Immature natural killer cell (primary cell): ENCODE measurements at places on chromosomes 4 and X. TPM values are rescaled to one million over a fixed set of nuclear protein-coding genes. Genes with fewer than 3 reads are reported as not detected.

DNA sequence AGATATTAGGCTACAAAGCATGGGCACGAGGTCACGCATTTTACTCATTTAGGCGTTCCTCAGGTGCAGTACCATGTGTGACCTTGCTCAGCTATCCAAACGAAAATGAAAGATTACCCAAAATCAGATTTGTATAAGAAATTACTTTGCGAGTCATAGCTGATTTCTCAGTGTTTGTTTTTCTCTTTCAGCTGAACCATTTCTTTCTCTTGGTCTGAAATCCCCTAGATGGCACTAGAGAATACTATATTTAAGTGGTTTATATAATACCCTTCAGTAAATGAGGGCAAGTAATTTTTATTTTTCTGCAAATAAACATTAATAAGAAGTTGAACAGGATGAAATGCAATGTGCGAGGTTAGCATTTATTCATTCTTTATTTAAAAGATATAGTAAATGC is 496.6 kb downstream of the STIM2 start:
- no peak for DNase-seq

DNA sequence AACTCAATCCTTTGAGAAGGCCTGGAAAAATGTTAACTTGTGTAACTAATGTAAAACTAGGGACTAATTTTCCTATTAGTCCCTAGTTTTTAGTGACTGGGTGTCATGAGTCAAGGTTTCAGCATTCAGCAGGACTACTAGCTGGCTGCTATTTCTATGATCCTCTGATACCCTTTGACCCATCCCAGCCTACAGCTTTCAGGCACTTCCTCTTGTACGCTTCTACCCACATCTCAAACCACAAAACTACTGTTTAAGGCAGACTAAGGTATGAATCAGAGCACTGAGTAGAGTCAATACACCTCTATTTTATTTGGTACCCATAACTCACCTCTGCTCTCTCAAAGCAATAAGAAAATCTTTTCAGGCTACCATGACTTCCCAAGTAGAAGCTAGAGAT is 809.6 kb downstream of the PDHA2 start:
- DNase-seq = no peak

GRCh38 chr4:168440442-168441264 is 39.6 kb downstream of the DDX60L start:
- DNase-seq = no peak

- no peak for DNase-seq
Observed at GRCh38 chr4:138095378-138095777, 146.8 kb downstream of the SLC7A11 start.

The CPE gene
- not detected for polyA plus RNA-seq

DNA sequence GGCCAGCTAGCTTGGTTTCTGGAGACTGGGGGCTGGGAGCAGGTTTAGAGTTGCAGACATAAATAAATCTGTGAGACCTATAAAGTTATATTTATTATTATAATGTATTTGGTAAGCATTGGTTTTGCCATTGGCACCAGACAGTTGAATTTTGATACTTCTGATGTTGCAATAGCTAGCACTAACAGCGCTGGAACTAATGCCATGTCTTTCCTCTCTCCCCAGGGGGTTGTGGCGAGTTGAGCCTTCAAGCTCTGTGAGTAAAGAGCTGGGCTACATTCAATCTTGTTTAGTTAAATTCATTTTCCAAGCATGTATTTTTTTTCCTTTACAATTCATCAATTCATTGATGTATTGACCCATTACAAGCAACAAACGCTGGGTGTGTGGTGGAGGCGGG is 358.7 kb upstream of the NR3C2 start:
- DNase-seq = no peak

- DNase-seq = no peak
Observed at GRCh38 chr4:112747036-112747435, 110.1 kb downstream of the LARP7 start.

GRCh38 chr4:151824656-151825055 is 63.8 kb upstream of the GATB start:
- no peak for DNase-seq

The FREM3 gene
- polyA plus RNA-seq = not detected

- DNase-seq = no peak
Observed at GRCh38 chrX:14363728-14364127, 165.6 kb upstream of the GLRA2 start.

The S100P gene
- polyA plus RNA-seq = 1.5 TPM

DNA sequence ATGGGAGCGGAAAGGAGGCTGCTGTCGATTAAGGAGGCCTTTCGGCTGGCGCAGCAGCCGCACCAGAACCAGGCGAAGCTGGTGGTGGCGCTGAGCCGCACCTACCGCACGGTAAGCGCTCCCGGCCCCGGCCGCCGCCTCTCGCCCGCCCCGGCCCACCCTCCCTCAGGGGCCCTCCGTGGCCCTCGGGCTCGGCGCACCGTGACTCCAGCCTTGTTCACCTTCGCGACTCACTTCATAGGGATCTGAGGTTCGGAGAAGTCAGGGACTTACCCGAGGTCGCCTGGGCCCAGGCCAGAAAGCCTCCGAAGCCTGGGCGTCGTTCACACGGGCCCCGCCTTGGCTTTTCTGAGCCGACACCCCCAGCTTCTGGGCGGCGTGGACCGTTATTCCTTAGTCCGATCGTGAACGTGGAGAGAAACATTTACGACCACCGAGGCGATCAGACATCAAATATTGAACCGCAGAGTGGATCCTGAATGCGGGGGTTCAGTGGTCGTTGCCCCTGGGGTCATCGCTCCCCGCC is 362 bp downstream of the NCAPG start:
- no peak for DNase-seq

DNA sequence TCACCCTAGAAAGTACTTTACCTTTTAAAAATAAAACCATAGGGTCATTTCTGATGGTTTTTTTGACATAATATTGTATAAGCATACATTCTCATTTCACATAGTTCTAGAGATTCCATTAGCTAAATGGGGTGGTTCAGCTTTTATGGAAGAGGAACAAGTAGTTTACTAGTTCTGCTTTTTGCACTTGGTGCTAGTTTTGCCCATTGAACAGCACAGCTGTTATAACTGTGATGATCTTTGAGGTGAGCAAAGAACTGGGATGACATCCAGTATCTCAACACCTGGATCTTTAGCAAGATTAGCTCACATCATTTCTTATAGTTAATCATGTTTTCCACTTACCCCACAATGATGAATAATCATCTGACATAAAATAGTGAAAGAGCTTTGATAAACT is 40.9 kb downstream of the MOB1B start:
- no peak for DNase-seq

The PRR32 gene
- polyA plus RNA-seq = not detected

DNA sequence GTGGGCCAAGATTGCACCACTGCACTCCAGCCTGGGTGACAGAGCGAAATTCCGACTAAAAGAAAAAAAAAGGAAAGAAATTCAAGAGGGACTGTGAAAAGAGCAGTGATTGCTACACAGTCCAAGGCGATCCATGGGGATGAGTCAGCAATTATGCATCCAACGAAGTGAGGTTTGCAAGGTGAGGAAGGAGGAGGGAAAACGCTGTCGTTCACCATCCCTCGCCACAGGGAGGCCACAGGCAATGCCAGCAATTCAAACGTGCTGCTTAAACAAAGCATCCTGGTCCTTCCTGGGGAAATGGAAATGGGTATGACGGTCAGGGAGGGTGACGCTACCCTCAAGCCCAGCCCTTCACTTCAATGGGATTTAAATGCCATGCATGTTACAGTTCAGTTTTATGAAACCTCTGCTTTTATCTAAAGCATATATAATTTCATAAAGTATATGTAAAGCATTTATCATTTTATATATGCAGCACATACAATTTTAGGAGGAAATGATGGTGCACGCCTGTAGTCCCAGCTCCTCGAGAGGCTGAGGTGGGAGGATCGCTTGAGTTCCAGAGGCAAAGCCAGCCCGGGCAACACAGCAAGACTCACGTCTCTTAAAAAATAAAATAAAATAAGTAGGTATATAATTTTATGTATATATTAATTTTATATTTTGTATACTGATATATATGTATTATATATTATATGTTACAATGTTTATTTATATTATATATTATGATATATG is 108.7 kb downstream of the DHRSX start:
- DNase-seq = no peak

The MCF2 gene
- not detected for polyA plus RNA-seq

GRCh38 chr4:162229670-162230069 is 65.9 kb upstream of the FSTL5 start:
- DNase-seq = no peak

GRCh38 chr4:4480205-4480604 is 61.6 kb downstream of the STX18 start:
- no peak for DNase-seq

GRCh38 chrX:11760958-11761357 is 2.9 kb downstream of the MSL3 start:
- no peak for DNase-seq

DNA sequence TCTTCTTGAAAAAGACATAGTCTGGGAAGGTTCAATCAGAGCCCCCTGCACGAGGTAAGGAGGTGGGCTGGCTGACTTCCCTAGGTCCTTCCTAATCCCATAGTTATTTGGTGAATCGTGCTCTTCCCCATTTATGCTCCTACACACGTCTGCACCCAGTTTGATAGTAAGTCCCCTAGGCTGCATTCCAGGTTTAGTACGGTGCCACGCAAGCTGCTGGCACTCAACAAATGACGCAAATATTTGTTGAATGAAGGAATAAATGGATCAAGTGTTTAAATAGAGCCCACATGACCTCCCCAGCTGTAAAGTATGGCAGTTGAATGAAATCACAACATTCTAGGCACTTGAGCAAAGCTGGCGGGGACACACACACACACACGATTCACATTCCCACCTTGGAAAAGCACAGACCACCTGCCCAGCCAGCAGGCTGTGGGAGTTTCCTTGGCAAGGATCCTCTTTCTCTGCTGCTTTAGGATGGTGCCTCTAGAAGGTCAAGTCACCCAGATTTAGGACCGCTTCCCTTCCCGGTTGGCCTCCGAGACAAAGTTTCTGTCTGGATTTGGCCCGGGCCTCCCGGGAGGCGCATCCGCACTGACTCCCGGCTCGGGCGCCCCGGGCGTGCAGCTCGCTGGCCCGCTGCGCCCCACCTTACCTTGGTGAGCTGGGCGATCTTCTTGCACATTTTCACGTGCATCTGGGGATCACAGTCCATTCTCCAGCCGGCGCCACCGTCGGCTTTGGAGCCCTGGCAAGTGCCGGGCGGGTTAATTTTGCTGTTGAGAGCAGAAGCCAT is 721 bp downstream of the FAM184B start:
- DNase-seq = no peak

DNA sequence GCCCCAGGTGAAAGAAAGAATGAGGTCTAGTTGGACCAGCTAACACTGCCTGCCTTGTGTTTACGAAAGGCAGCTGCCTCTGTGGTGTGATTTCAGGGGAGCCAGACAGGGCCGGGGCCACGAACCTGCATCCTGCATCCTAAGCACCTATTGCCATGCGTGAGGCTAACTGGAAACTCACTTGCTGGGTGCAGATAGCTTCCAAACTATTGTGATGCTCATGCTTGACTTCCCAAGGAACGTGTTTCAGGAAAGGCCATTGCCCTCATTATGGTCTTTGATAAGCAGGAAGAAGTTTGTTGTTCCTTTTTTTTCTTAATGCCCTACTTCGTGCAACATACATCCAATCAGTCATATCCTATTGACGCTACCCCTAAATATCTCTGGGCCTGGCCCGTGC is 2.3 kb upstream of the IRF2 start:
- DNase-seq = no peak
